ENCODE measurements at places on chromosomes 7 and 10.
A peak's percentile ranks its signal among the peaks of the same experiment; 100 is the strongest.

DNA sequence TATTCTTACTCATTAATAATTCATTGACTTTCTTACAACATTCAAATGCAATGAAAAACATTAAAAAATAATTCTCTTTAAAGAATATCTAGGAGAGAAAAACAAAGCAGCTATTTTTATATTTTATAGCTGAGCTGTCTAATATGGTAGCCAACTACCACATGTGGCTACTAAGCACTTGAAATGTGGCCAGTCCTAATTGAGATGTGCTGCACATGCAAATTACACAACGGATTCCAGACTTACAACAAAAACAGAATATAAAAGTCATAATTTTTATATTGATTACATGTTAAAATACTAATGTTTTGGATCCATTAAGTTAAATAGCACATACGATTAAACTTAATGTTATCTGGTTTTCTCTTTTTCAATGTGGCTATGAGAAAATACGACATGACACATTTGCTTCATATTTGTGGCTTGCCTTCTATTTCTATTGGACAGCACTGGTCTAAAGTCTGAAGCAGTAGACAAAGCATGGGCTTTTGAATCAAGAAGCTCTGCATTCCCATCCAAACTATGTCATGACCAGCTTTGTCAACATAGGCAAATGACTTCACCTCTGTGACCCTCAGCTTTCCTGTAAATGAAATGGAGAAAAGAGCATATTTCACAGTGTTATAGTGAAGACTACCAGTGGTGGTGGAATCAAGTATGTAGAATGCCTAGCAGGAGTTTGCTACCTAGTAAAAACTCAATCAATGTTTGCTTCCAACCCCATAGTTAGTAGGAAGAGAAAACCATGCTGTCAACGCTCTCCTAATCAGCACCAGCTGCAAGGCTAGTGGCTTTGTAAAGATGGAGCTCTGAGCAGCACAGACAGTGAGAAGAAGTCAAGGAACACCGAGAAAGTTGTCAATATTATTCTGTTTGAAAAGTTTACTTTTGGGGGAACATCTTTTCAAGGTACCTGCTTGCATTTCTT, 37.1 kb upstream of the GDF10 start:
- DNase-seq = no peak

GRCh38 chr7:76509931-76510877, at the start of gene UPK3B:
Gene UPK3B (plus strand): TSS chr7:76510552. CDS start chr7:76510653, 101 bp downstream.
- DNase-seq = no peak

DNA sequence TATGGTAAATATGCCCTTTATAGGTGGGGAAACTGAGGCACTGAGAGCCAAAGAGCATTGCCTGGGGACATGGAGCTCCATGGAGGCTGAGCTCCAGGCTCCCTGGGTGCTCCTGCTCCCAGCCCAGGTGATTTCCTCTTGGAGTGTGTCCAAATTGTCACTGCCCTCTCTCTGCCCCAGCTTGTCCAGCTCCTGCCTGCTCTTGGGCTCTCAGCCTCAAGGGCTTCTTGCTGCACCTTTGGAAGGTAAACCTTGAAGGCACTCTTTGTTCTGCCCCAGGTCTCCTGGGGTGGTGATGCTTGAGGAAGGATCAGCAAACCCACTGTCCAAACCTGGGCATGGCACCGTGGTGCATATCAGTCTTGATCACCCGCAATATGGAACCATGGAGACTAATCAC, 166.1 kb downstream of the RPS24 start:
- DNase-seq = no peak

DNA sequence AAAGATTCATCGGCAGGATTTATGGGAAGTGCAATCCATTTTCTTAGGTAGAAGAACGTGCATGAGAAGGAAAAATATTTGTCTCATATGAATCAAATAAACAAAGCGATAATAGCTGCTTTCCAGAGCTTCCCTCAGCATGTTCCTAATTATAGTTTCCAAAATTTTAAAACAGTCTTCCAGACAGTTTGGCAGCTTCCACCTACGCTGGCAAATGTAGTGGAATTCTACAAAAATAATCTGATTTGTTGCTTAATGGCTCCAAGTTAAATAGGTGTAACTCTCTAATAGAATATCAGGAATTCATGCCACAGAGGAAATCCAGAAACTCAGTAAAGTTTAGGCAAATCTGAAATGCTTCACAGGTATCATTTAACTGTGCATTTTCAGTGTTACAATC, 23.3 kb upstream of the AGBL3 start:
- no peak for DNase-seq

DNA sequence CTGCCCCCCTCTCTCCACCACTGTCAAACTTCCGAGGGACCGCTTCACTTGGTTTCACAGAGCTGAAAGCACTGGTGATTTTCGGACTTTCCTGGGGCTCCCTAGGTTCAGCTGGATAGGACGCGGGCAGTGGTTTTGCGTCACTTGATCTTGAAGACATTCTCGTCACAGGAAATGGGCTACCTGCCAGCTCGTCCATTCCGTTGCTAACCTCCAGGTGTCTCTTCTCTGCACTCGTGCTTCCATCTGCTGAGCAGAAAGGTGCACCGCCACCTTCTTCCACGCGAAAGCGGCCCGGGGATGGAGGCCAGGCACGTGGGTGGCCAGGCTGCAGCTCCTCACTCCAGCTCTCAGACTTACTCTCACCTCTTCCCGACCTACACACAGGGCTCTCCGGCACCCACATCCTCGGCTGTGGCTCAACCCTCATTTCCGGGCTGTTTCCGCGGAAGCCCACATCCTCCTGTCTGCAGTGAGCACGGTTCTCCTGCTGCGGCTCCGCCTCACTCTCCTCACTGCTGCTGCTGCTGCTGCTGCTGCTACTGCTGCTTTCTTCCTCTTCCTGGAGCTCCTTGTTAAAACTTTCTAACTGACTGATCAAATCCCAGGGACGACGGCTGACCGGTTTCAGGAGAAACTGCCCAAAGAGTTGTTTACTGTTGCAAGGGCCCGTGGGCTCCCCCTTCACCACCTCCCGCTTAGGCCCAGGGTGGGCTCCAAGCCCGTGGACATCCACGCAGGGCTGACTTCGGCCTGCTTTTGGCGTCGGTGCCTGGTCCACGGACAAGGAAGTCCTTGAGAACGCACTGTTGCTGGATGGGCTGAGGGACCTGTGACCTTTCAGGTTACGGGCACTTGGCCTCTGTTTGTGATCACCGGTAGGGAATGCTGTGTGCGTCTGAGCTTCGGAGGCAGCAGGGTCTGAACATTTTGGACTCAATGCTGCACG, 32.1 kb downstream of the JCAD start:
- DNase-seq = peak; percentile 65
